ENCODE measurements at places on chromosomes 5 and 9. TPM values are rescaled to one million over a fixed set of nuclear protein-coding genes. Genes with fewer than 3 reads are reported as not detected.

Gene TAF1L
- total RNA-seq = not detected

Gene CSF1R
- total RNA-seq = 39.0 TPM

Gene PFN3
- total RNA-seq = not detected

Gene FRRS1L
- total RNA-seq = 0.96 TPM

Gene VLDLR
- 13.2 TPM for total RNA-seq

Gene HK3
- 12.8 TPM for total RNA-seq

Gene INSYN2B
- 0.16 TPM for total RNA-seq

Gene ZDHHC21
- 16.7 TPM for total RNA-seq

Gene PCA3
- total RNA-seq = not detected

Gene OR1J2
- total RNA-seq = not detected

Gene DDX4
- not detected for total RNA-seq

Gene TRUB2
- total RNA-seq = 18.8 TPM

Gene SPINK7
- total RNA-seq = not detected

Gene ETF1
- total RNA-seq = 114 TPM

Gene PRR16
- total RNA-seq = 1.9 TPM

Gene ATG10
- total RNA-seq = 8.8 TPM

Gene PCDHAC1
- total RNA-seq = 0.14 TPM

All from mucosa of descending colon (tissue), 3 donors.